ENCODE measurements at places on chromosomes 3 and 15.
A peak's percentile ranks its signal among the peaks of the same experiment; 100 is the strongest.

- DNase-seq, result no peak
These were observed 84.2 kb downstream of the TOP2B start for GRCh38 chr3:25580534-25580933.

DNA sequence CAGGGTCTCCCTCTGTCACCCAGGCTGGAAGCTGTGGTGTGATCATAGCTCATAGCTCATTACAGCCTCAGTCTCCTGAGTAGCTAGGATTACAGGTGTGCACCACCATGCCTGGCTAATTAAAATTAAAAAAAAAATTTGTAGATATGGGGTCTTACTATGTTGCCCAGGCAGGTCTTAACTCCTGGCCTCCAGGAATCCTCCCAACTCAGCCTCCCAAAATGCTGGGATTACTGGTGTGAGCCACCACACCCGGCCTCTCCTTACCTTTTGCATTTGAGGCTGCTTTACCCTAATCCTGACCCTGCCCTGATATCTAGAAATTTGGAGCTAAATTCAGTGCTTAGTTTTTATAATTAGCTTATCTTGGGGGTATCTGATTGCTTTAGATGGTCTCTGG lies 83.2 kb upstream of the GCNT3 start:
- no peak for DNase-seq

- no peak for DNase-seq
These were observed 303.9 kb upstream of the SLCO3A1 start for GRCh38 chr15:91549581-91549980.

DNA sequence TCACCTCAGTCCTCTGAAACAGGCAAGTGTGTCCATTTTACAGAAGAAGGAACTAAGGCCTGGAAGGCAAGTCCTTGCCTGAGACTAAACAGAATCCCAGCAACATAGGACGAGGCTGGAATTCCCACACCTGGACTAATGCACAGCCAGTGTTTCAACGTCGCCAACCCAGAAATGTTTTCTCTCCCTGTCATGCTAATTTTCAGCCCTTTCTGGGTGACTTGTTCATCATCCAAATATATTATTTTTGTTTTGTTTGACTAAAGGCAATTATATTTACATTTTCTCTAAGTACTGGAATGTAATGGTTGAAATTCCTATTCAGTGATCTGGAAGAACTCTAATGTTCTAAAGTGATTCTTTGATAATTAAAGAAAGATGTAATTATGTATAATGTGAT lies 51.8 kb downstream of the BTD start:
- DNase-seq, result no peak

DNA sequence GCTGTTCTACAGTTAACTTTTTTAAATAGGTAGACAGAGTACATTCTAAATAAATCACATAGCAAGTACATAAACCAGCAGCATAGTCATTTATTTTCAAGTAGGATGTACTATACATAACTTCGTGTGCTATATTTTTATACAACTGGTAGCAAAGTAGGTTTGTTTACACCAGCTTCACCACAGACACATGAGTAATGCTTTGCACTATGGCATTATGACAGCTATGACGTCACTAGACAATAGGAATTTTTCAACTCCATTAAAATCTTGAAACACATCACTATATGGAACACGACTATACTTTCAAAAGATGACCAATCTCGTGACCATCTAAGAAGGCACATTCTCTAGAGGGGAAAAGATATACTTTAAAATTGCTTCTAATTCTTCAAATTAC lies 3.5 kb downstream of the TEX55 start:
- peak; percentile 84 for DNase-seq

GRCh38 chr15:101647251-101647650 lies 4.9 kb downstream of the TM2D3 start:
- no peak for DNase-seq

GRCh38 chr3:71052716-71053115 lies 530.8 kb downstream of the FOXP1 start:
- DNase-seq, result peak; percentile 49

DNA sequence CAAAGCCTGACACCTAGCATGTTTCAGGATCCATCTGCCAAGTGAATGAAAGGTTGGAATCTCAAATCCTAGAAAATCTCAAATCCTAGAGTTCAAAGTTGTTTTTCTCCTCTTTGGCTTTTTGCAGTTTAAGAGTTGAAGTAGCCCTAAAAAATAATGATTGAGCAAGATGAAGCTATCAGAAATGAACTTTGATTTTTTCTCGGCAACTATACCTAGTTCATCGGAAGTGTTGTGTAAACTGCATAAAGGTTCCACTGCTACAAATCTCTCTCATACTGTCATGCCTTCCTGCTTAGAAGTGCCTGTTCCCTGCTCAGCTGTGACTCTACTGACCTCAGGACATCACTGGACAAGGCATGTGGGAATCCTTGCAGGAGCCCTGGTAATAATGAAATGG lies 35.8 kb upstream of the FOXB1 start:
- no peak for DNase-seq

- peak; percentile 47 for DNase-seq
These were observed 51.5 kb downstream of the TTC23 start for GRCh38 chr15:99197856-99198255.

DNA sequence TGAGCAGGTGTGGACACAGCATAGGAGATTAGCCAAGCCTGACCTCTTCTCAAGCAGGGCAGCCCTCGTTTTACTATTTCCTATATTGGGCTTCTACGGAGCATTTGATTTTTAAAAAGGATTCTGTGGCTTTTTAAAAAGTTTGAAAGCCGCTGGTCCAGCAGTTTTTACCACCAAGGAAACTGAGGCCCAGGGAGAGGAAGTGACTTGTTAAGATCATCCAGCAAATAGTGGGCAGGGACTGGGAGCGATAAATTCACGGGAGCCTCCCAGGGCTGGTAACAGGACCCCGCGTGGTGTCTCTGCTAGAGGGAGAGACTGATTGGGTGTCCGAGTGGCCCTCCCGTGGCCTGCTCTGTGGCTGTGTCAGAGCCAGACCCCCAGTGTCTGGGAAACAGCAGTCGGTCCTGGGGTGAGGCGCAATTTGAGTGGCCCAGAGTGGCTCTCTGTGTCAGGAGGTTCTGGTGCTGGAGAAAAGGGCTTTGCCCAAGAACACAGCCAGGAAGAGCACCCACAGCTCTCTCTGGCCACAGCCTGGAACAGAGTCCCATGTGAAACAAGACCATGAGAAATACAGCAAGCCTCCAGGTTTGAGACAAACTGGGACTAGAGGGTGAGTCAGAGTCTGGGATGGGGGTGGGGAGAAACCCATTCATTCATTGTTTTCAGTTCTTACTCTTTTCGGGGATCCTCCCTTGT lies 4.2 kb downstream of the FURIN start:
- DNase-seq, result peak; percentile 81

DNA sequence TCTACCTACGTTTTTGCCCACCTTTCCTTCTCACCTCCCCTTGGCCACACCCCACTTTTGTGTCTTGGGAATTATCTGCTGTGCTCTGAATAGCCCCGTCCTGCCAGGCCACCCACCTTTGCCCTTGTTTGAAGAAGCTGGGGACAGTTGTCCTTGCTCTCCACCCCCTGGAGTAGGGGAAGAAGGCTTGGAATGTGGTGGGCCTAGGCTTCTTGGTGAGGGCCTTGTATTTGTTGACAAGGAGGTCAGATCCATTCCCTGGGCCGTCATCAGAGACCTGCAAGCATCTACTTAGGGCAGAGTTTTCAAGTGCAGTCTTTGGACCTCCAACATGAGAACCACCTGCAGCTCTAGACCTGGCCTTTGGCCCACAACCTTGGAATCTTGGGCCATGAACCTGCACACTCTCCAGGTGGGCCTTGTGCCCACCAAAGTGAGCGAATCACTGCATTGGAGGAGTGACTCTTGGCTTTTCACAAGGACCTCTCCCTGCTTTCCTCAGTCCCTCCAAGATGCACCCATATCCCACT lies 160.6 kb downstream of the APBA2 start:
- no peak for DNase-seq
